Skin of body (tissue), 3 donors: ENCODE measurements at places on chromosomes 13 and 19. TPM values are rescaled to one million over a fixed set of nuclear protein-coding genes. Genes with fewer than 3 reads are reported as not detected.

Gene DNMT1
- 43.0 TPM for total RNA-seq

Gene SPC24
- 11.5 TPM for total RNA-seq

Gene PLA2G4C
- 5.9 TPM for total RNA-seq

Gene CTXN1
- 1.4 TPM for total RNA-seq

Gene NTN5
- 0.30 TPM for total RNA-seq

GRCh38 chr13:61204025-61204424 lies 211.6 kb downstream of the PCDH20 start:
- no peak for DNase-seq

GRCh38 chr13:109274188-109274821 lies 512.1 kb downstream of the IRS2 start:
- no peak for DNase-seq

GRCh38 chr13:39038569-39039030 lies 344 bp downstream of the NHLRC3 start:
- DNase-seq = peak; percentile 44

DNA sequence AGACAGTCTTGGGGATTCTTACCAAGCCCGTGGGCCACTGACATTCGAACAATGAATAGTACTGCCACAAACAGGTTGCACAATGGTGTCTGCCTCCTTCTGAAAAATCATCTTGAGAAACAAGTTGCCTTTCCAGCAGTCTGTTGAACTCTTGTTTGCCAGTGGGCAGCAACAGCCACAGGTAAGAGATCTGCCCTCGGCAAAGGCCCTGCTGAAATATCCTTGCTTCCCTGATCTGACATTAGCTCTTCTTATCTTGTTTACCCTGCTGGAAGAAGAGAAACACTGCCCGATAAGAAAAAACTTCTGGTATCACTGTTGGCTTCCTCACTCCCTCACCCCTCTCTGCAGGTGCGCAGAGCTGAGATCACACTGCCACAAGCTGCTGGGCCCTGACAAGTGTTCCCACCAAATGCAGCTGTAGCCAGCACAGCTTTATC lies 2.0 kb downstream of the DOCK9 start:
- no peak for DNase-seq

DNA sequence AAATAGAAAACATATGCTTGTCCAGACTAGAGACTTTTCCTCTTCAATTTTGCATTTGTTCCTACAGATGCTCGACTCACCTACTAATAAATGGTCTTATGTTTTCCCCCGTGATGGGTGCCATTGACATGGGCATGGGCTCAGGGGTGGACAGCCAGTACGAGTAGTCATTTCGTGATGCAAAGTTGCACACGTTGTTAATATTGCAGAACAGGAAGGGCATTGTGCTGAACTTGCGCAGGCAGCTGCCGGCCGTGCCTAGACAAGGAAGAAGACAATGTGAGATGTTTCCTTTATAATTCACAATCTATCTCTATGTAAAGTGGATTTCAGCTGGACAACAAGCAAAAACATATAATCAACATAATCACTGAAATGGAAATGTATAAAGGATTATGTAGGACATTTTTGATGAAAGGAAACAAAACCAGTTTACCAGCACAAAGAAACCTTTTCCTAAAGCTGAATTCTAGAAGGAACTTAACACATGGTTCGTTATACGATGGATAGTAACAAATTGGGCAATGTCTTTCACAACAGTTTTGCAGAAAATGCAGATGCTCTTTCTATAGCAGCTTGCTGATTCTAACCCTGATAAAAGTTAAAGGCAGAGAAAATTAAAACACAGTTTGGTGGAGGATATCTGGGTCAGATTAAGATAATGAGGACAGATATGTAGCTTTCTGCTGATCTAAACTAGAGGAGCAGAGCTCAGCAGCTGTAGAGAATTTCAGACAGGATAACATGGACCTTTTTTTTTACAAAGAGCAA lies 145.7 kb downstream of the COL4A1 start:
- DNase-seq = no peak

GRCh38 chr19:30804751-30805150 lies 432.6 kb downstream of the ZNF536 start:
- peak; percentile 14 for DNase-seq

DNA sequence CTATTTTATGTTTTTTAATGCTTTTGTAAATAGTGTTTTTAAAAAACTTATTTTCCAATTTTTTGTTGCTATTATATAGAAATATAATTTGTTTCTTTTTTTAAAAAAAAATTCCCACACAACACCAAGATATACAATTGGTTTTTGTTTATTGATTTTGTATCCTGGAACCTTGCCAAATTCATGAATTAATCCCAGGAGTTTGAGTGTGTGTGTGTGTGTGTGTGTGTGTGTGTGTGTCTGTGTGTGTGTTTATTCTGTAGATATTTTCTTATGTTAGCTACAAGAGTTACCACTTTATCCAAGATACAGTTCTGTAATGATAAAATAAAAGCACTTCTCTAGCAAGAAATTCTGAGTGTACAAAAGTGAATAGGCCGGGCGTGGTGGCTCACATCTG lies 7.6 kb downstream of the TPRX1 start:
- DNase-seq = no peak

- DNase-seq = no peak
Observed at GRCh38 chr19:13883516-13884064, 6.7 kb downstream of the NANOS3 start.

DNA sequence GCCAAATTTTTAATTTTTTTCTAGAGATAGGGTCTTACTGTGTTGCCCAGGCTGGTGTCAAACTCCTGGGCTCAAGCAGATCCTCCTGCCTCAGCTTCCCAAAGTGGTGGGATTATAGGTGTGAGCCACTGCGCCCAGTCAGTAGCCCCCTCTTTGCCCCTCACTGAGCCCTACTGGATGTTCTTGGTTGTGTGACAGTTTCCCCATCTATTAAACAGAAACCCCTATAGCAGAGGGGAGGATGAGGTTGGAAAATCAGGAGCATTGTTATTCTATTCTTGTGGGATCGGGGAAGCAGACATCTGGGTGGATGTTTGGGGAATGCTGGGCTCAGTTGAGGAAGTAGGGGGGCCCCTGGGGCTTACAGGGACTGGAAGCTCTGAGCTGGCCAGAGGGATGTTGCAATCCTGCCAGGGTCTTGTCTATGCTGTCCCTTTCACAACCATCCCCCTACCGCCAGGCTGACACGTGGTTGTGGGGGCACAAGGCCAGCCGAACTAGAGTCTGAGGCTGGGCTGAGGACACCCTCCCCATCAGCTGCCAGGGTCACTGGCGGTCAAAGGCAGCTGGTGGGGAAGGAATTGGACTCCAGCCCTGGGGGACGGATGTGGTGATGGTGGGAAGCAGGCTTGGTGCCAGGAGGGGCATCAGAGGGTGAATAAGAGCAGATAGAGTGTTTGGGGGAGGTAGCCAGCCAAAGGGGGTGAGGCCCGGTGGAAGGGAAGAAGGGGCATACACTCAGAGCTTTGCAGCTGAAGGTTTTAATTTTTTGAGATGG lies 10.9 kb downstream of the APOC1 start:
- DNase-seq = peak; percentile 34

DNA sequence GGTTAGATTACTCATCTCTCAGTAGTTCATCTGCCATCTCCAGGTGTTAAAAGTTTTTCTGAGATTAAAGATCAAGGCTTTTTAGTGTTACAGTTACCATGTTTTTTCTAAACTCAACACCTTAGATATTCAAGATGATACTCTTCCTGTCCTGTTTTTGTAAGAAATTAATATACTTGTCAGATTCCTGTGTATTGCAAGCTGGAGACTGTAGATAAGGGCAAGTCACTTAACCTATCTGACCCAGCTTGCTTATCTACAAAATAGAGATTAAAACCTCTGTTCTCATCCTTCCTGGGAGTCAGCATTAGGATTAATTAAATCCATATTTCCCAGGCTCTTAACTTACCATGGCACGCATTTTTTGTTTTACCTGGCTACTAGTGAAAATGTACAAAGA lies 25.2 kb downstream of the SUGT1 start:
- no peak for DNase-seq

GRCh38 chr19:4456843-4457653 lies 546 bp downstream of the UBXN6 start:
- DNase-seq = peak; percentile 75

DNA sequence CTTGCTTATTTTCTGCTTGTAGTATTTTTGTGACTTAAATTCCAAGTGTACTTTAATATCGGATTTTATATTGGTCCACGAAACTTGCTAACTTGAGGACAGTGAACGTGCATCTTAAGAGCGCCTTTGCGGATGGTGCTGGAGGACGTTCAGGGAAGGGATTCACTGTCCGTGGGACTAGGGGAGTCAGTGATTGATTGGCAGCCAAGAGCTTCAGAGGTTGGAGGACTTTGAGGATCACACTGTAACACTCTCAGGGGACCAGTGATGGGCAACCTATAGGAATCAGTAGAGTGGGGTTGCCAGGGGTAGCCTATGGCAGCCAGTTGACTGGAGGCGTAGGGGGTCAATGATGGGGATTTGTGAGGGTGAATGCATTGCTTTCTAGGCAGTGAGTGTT lies 516 bp downstream of the ZNF175 start:
- no peak for DNase-seq

DNA sequence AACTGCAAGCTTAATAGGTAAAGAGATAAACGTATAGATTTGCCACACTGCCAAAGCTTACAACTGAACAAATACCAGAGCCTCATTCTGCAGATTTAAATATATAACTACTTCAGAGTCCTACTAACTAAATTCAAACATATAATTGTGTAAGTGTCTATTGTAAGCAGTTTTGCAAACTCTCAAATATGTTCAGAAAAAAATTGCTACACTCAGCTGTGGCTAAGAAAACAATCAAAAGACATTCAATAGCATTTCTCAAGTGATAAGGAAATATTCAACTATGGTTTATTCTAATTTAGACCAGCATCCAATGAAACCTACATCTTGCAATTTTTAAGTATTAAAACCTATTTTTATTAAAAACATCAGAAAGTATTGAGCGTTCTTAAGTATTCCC lies 202.4 kb downstream of the KCTD12 start:
- no peak for DNase-seq

DNA sequence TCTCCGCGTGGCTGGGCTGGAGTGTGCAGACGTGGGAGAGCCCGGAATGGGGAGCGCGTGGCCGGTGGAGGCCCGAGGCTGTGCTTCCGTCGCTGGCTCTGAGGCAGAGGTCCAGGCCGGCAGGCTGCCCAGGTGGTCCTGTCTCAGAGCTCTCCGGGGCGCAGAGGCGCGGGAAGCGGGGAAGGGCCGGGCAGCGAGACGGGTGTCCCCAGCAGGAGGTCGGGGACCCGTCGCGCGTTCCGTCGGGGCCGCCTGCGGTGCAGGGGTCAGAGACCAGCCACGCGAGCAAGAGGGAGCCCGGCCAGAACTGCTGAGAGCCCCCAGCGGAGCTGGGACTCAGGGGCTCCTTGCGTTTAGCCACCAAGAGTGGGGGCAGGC lies 1.3 kb upstream of the C1QTNF9 start:
- no peak for DNase-seq

- peak; percentile 31 for DNase-seq
Observed at GRCh38 chr13:106373989-106374572, 161.4 kb downstream of the EFNB2 start.

- DNase-seq = no peak
Observed at GRCh38 chr13:25939961-25940687, 111.7 kb downstream of the SHISA2 start.

DNA sequence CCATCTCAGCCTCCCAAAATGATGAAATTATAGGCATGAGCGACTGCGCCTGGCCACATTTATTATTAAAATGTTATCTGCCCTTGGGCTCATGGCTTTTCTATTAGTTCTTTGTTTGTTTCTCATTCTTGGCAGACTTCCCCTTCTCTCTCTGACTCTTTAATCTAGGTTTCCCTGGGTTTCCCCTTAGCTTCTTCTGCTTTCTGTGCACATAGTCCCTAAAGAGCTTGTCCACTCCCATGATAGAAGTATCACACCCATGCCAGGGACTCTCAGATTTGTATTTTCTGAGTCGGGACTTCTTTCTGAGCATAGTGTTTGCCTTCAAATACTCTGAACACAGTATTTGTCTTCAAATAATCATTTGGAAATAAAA lies 38.6 kb upstream of the ITM2B start:
- no peak for DNase-seq

GRCh38 chr19:781800-782184 lies 15.5 kb upstream of the PTBP1 start:
- DNase-seq = no peak

DNA sequence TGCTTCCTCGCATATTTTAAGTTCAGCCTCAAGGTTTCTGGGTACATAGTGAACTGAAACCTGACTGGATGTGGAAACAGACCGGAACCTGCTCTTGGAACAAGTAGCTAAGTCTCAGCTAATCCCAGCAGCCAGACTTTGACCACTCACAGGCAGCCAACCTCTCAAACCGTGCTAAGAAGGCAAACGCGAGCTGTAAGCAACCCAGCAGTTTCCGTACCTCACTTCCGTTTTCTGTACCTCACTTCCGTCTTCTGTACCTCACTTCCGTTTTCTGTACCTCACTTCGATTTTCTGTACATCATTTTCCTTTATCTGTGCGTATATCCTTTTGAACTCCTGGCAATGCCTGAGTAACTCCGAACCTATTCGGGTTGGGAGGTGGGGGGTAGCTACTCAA lies 96.8 kb downstream of the SUCLA2 start:
- DNase-seq = no peak

DNA sequence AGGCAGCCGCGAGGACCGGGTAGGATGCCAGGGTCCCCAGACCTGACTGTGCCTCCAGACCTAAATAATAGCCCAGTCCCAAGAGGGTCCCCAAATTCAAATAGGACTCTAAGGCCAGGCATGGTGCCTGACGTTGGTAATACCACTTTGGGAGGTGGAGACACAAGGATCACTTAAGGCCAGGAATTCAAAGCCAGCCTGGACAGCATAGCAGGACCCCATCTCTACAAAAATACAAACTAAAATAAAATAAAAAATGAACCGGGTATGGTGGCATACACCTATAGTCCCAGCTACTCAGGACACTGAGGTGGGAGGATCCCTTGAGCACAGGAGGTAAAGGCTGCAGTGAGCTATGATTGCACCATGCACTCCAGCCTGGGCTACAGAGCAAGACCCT lies 5.4 kb upstream of the APLP1 start:
- no peak for DNase-seq

DNA sequence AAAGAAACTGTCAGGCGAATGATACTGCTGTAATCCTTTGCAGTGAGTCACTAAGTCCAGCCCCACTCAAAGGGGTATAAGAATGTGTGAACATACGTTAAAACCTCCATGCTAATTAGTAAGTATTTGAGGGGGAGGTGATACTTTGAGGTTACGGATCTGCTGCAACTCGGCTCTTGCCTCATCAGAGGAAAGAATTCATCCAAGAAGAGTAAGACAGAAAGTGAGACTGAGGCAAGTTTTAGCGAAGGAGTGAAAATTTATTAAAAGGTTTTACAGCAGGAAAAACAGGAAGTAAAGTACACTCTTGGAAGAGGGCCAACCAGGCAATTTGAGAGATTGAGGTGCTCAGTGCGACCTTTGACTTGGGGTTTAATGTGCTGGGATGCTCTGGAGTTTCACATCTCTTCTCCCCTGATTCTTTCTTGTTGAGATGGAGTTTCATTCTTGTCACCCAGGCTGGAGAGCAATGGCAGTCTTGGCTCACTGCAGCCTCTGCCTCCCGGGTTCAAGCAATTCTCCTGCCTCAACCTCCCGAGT lies 9.8 kb downstream of the CLEC4M start:
- DNase-seq = no peak

GRCh38 chr19:30165228-30165813 lies 206.9 kb upstream of the ZNF536 start:
- no peak for DNase-seq
